NCI-H345 (cell line): ENCODE measurements at places on chromosomes 16 and 17.
A peak's percentile ranks its signal among the peaks of the same experiment; 100 is the strongest.

DNA sequence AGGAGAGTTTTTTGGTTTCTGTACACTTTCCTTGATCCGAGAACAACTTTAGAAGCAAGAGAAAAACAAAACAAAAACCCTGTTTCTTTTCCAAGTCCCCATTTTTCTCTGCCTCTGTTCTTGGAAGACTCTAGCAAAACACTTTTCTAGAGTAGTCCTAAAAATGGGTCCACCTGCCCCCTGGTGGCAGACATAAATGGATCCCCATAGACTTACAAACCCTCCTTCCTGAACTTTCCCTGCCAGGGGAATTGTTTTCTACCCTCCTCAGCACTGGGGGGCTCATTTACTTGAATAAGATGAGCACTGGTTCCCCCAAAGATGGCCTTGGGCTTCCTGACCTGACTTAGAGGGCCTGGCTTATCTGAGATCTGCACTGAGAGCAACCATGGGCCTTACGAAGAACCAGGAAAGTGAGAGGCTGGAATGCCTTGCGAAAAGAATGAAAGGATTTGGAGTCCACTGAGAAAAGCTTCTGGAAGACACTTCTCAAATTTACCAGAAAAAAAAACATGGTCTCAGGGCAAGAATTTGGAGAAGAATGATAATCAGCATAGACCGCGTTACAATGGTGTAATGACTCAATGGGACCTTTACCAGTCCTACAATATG lies 48.0 kb upstream of the CDYL2 start:
- no peak for DNase-seq

DNA sequence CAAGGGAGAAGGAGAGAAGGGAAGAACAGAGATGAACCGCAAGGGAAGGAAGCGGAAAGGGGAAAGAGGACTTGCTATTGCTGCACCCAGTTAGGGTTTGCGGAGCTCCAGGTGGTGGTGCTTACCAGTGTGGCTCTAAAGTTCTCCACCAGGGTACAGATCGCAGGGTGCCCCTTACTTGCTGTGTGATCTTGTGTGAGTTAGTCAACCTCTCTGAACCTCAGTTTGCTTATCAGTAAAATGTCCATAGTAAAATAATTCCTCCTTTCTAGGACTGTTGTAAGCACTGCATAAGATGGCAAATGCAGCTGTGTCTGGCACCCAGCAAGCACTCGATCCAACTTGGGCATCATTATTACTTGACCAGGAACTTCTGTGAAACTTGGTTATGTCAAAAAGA lies 230.7 kb upstream of the CDH5 start:
- no peak for DNase-seq

DNA sequence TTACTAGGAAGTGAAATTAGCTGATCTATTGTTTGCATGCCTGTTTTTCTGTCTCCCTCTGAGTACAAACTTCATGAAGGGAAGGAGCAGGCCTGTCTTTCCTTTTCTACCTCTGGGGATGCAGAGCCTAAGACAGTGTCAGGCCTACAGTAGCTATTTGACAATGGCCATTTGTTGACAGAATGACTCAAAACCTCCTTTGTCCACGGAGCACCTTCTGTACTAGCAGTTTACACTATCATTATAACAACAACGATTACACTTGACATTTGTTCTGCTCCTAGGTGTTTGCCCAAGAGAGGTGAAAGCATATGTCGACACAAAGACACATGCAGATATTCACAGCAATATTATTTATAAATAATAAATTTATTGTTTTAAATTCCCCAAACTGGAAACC lies 132.3 kb upstream of the IRX3 start:
- no peak for DNase-seq

DNA sequence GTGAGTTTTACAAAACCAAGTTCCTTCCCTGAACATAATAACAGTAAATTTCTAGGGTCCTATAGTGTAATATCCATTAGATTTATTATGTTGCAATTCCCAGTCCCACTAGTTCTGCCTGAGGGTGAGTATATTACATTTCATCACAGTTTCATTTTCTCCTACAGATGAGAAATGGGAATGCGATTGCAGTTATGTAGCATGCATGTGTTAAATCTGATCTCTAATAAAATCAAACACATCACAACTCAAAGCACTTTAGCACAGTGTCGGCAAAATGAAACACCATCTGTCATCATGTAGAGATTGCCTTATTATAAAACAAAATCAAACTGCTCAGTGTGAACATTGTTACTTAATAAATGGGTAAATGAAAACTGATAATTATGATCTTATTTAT lies 180.5 kb upstream of the TOX3 start:
- DNase-seq = no peak

DNA sequence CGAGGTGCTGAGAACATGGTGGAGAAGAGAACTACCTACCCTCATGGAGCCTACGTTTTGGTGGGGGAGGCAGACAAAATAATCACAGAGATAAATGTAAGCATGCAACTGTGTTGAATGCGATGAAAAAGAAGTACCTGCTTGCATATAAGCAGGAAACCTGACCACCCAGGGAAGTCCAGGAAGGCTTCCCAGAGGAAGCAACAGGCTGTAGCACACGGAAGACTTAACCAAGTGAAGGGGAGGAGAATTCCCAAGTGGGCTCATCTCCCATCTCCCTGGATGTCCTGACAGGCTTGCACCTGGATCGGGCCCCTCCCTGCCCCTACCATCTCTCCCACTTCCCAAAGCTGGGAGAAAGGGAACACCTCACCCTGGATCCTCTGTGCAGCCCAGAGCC lies 2.0 kb downstream of the SCRN2 start:
- no peak for DNase-seq

- no peak for DNase-seq
These were observed 503.5 kb downstream of the HS3ST4 start for GRCh38 chr16:26195225-26195624.

DNA sequence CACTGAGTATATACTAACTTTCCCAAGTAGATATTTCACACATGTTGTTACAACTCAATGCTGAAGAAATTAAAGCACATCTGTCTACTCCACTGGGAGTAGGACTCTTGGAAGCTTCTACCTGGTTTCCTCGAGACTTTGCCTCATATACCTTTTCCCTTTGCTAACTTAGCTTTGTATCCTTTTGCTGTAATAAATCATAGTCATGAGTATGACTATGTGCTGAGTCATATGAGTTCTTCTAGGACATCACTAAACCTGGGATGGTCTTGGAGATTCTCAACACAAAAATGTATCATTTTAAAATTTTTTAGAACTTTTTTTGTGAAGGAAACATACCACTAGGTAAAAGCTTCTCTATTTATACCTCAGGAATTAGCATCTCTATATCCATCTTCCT lies 39.8 kb downstream of the ABCA5 start:
- no peak for DNase-seq

- DNase-seq = no peak
These were observed 2.5 kb downstream of the CISD3 start for GRCh38 chr17:38732376-38733281.

GRCh38 chr17:75036643-75037268 lies 10.0 kb downstream of the ATP5PD start:
- no peak for DNase-seq

DNA sequence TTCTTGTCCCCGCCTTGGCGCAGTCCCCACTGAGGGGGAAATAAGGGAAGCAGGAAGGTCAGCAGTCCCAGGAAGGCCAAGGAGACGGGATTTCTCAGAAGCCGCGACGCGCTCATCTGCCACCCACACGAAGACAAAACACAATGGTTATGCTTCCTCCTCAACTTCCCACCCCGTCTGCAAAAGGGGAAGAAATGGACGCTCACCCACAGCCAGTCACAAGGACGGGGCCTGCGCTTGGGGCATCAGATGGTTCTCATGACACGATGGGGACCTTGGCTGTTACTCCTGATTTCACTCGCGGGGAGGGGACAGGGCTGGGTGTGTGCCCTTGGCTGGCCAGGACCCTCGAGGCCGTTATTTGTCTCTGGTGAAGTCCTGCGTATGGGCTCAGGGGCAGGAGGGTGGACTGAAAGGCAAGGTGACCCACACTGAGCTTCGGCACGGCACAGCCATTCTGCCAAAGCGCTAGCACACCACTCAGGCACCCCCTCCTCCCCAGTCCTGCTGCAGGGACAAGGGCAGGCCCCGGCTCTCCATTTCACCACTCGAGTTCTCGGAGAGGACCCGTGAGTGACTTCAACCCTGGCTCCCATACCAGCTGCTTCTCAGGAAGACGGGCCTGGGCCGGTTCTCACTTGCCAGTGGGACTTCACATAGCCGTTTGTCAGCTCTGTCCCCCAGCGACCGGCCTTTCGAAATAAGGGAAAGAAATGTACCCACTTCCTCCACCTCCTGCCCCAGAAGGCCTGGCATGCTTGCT lies 84.5 kb downstream of the ABR start:
- DNase-seq = no peak

- peak; percentile 19 for DNase-seq
These were observed 112.1 kb downstream of the UTP18 start for GRCh38 chr17:51372345-51373004.

GRCh38 chr16:85049706-85050305 lies 22.2 kb downstream of the KIAA0513 start:
- no peak for DNase-seq
